ENCODE measurements at places on chromosomes 5 and 9. TPM values are rescaled to one million over a fixed set of nuclear protein-coding genes. Genes with fewer than 3 reads are reported as not detected.

SAXO1 gene
- polyA plus RNA-seq = not detected

GFRA3 gene
- polyA plus RNA-seq = 0.18 TPM

DNA sequence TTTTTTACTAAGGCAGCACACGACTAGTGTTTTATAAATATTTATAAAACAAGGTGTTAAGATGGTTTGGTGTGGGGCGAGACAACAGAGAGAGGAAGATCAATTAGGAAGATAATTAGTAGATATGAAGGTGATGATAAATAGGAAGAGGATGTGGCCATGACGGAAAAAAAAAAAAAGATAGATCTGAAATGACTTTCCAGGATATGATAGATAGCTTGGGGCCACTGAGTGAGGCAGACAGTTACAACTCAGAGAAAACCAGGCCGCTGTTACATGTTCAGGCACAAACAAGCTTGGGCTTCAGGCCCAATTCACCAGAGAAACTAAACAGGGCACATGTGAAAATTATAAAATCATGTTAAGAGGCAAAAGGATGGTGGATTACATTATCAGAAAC, 43.2 kb downstream of the KIAA0825 start:
- H3K27ac ChIP-seq = no peak overlapping the region
- H3K4me1 ChIP-seq = no peaks in the 10 kb centered on the region
- no peak for DNase-seq
- H3K4me3 ChIP-seq = no peak overlapping the region

SCGB3A2 gene
- polyA plus RNA-seq = not detected

TNFSF15 gene
- polyA plus RNA-seq = 0.01 TPM

GRCh38 chr9:131324736-131325679, 35.5 kb downstream of the PLPP7 start:
- H3K27me3 ChIP-seq = no peaks in the 10 kb centered on the region
- no peaks in the 10 kb centered on the region for H3K36me3 ChIP-seq
- no peak overlapping the region for H3K27ac ChIP-seq
- no peak for DNase-seq
- H3K4me1 ChIP-seq = no peaks in the 10 kb centered on the region

- H3K4me3 ChIP-seq = no peak overlapping the region
- no peak overlapping the region for H3K27ac ChIP-seq
- no peaks in the 10 kb centered on the region for H3K27me3 ChIP-seq
- H3K4me1 ChIP-seq = no peaks in the 10 kb centered on the region
Measured at GRCh38 chr5:74679966-74680365, 5.1 kb upstream of the HEXB start.

SLC23A1 gene
- polyA plus RNA-seq = 18.0 TPM

DNA sequence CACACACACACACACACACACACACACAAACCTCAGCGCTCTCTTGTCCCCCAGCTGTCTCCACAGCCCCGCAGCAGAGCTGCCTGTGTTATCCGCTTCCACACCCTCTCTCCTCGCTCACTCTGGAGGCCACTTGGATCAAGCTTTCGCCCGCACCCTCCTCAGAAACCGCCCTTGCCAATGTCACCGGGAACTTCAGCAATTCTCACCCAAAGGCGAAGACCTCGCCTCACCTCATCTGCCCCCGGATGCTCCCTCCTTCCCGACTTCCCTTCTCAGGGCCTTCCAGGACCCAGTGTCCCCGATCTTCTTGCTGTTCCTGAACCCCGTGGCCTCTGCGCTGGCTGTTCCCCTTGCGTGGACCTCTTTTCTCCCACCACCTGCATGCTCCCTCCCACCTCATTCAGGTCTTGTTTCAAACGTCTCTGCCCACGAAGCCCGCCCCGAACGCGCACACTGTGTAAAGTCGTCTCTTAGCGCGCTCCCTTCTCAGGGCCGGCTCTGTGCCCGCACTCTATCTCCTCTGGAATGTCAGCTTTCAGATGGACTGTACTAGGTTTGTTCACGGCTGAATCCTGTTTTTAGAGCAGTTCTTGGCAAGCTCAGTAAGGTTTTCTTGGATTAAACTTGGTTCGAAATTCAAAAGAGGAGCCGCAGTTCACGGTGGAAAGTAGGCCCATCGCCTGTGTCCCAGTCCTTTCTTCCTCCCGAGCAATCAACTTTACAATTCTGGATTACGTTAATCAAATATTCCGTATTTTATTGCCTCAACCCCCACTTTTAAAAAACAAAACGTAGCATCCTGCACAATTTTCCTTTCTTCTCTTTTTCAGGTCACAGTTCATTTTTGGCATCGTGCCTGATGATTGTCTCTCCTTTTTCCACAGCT, 1.0 kb upstream of the TRIM7 start:
- H3K27me3 ChIP-seq = no peaks in the 10 kb centered on the region
- H3K4me1 ChIP-seq = peaks cover 35% of the 10 kb centered on the region
- H3K27ac ChIP-seq = no peak overlapping the region
- DNase-seq = no peak

GRCh38 chr9:5112646-5113045, 72.8 kb downstream of the INSL6 start:
- no peak overlapping the region for H3K4me3 ChIP-seq
- no peaks in the 10 kb centered on the region for H3K27me3 ChIP-seq
- H3K36me3 ChIP-seq = peaks cover 4% of the 10 kb centered on the region
- no peaks in the 10 kb centered on the region for H3K4me1 ChIP-seq
- no peak overlapping the region for H3K27ac ChIP-seq
- DNase-seq = no peak

ZNG1C gene
- 20.3 TPM for polyA plus RNA-seq

- H3K27me3 ChIP-seq = no peaks in the 10 kb centered on the region
- no peaks in the 10 kb centered on the region for H3K4me1 ChIP-seq
- H3K27ac ChIP-seq = no peak overlapping the region
- H3K4me3 ChIP-seq = no peak overlapping the region
- no peak for DNase-seq
- peaks cover 7% of the 10 kb centered on the region for H3K36me3 ChIP-seq
Measured at GRCh38 chr5:74686962-74687751, 2.1 kb downstream of the HEXB start.

GRCh38 chr5:138653502-138653901, 78.3 kb upstream of the HSPA9 start:
- no peaks in the 10 kb centered on the region for H3K27me3 ChIP-seq
- DNase-seq = no peak
- H3K36me3 ChIP-seq = no peaks in the 10 kb centered on the region
- no peak overlapping the region for H3K4me3 ChIP-seq
- no peaks in the 10 kb centered on the region for H3K4me1 ChIP-seq
- H3K27ac ChIP-seq = no peak overlapping the region

- DNase-seq = no peak
- no peaks in the 10 kb centered on the region for H3K27me3 ChIP-seq
- no peaks in the 10 kb centered on the region for H3K36me3 ChIP-seq
- no peak overlapping the region for H3K27ac ChIP-seq
- H3K4me1 ChIP-seq = peaks cover 30% of the 10 kb centered on the region
Measured at GRCh38 chr5:68173007-68173406, 42.5 kb upstream of the PIK3R1 start.

DNA sequence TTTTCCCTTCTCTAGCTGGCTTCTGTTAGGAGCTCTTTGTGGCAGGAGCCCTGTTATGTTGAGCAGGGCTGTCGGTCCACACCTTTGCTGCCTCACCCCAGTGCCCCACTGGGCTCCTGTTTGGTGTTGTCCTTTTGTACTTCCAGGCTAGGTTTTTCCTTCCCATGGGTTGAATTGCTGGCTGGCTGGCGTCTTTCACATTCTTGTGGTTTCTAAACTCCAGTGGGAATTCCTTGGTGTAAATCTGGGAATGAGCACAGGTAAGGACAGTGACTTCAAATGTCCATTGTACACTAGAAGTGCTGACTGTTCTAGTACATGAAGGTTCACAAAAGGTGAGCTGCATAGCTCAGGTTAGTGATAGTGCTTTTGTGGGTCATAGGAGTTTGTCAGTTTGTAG, 30.4 kb downstream of the RASGRF2 start:
- no peaks in the 10 kb centered on the region for H3K27me3 ChIP-seq
- H3K4me1 ChIP-seq = no peaks in the 10 kb centered on the region
- no peaks in the 10 kb centered on the region for H3K36me3 ChIP-seq
- H3K27ac ChIP-seq = no peak overlapping the region
- H3K4me3 ChIP-seq = no peak overlapping the region
- DNase-seq = no peak

DNA sequence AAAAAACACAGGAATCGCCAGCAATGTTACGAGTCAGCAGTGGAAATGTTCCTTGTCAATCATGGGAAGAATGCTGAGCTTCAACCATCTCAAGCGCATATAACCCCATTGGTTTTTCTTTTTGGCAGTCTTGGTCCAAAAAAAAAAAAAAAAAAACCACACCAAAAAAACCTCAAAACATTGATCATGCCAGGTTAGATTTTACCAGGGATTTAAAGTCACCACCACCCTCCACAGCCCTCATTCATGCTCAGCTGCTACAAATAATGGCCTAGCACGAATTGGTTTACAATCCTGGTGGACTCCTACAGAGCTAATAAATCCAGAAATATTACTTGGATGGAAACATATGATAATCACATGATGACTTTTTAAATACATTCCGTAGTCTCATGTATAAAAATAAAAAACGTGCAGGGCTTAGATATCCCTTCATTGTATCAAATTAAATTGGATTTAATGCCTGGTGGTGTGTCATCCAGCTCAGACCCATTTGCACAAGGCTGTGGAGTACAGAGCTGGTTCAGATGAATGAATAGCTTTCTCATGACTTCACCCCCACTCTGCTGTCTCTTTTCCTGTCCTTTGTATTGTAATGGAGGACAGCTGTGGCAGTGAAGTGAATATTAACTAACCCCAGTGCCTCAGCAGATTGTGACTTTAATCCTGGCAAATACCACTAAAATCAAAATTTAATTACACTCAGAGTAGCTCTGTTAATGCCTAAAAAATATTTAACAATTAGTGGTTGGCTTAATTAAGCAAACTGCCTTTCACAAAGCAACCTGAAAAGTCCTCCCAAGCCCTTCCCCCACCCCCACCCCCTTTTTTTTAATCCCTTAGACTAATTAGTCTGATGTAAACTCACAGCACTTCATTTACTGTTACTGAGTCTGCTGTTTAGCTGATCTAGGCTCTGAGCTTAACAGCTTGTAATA, 626.5 kb upstream of the ZNF608 start:
- H3K4me3 ChIP-seq = no peak overlapping the region
- H3K4me1 ChIP-seq = no peaks in the 10 kb centered on the region
- no peaks in the 10 kb centered on the region for H3K36me3 ChIP-seq
- no peak overlapping the region for H3K27ac ChIP-seq

GRCh38 chr9:126650404-126651341, 36.9 kb downstream of the LMX1B start:
- no peaks in the 10 kb centered on the region for H3K36me3 ChIP-seq
- H3K27me3 ChIP-seq = no peaks in the 10 kb centered on the region

CKMT2 gene
- 1.1 TPM for polyA plus RNA-seq

- H3K4me1 ChIP-seq = no peaks in the 10 kb centered on the region
- no peak overlapping the region for H3K27ac ChIP-seq
- H3K4me3 ChIP-seq = no peak overlapping the region
Measured at GRCh38 chr9:86795047-86795442, 152.3 kb downstream of the GAS1 start.

- H3K27ac ChIP-seq = no peak overlapping the region
- H3K4me1 ChIP-seq = no peaks in the 10 kb centered on the region
- no peak overlapping the region for H3K4me3 ChIP-seq
- no peak for DNase-seq
Measured at GRCh38 chr9:138007566-138007917, 130.0 kb downstream of the CACNA1B start.
